CD4-positive, alpha-beta T cell treated with Interleukin-21 for 1 hour (primary cell): ENCODE measurements at places on chromosomes 11 and 22.

- no peak for DNase-seq
Observed at GRCh38 chr22:26619510-26619909, 1.7 kb upstream of the CRYBB1 start.

- no peak for DNase-seq
Observed at GRCh38 chr22:20816559-20816958, 42.1 kb downstream of the PI4KA start.

- DNase-seq, result no peak
Observed at GRCh38 chr11:20221566-20221965, 61.3 kb upstream of the DBX1 start.

DNA sequence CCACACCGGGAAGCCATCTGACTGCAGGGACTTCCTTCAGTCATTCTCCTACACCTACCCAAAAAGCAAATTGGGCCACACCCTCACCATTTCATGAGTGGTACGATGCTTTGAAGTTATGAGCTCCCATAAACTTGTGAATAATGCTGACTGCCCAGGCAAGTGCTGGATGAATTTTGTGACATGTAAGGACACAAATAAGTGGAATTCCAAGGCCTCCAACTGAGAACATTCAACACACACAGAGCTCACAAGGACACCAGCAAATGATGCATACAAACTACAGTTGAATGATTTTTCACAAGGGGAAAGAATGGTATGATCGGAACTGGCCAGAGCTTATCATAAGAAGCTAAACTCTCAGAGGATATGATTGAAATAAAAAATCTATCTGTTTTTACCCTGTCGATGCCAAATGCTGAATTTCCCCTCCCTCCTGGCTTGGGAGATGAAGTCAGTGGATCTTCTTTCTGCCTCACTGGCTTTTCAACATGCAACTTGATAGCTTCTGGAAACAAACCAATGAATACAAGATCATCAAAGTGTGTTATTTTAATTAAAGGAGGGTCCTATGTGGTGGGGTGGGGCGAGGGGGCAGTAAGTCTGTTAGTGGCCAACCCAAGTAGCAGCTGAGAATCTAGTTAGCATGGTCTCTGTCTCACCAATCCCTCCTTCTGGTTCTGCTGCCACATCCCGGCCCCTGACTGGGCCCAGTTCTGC, 123.8 kb downstream of the WT1 start:
- DNase-seq, result no peak

- DNase-seq, result no peak
Observed at GRCh38 chr11:104997288-104997687, 25.7 kb downstream of the CASP5 start.

DNA sequence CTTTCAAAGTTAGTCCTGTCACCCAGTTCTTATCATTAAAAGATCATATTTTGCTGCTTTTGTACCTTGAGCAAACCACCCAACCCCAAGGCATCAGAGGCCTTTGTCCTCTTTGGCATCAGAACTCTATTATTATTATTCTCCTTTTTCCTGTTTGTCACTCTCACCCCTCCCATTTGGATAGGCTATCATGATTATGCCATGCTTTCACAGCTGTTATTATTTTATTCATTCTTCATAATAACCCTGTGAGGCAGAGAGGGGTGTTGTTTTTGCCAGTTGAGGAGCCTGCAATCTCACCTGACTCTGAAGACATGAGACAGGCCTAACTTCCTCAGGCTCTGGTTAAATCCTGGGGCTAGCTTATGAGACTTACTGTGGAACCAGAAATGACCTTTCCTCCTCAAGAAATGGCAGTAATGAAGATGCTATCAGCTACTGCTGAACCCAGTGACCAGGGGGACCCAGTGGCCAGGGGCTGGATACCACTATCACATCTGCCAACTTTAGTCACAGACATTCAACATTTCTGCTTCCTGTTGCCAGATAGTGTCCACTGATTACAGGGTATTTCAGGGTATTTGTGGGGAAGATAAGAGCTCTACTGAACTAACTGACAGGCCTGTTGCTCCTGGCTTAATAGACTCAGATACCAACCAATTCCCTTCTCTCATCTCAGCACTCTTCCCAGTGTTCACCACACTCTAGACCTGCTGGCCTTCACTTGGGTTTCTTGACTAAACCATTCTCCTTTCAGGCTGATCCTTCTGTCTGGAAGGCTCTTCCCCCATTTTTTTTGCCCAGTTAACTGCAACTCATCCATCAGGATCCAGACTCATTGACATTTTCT, 11.8 kb upstream of the SWAP70 start:
- no peak for DNase-seq

DNA sequence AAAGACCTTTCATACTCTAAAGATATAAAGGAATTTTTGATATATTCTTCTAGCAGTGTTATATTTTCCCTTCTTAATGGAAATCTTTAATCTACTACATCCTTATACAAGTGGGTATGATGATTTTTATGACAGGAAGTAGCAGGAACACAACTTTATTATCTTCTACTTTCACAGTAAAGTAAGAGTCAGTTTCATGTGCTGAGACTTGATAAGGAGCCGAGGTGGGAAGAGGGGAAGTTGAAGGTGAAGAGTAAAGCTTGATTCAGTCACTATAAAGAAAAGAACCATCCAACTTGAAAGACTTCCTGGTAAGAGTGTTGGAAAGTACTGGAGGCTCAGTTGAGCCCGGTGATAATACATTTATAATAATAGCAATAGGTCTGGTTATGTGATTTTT, 82.1 kb upstream of the PTH start:
- DNase-seq, result no peak

- no peak for DNase-seq
Observed at GRCh38 chr22:17847360-17848078, 73.2 kb upstream of the BID start.

DNA sequence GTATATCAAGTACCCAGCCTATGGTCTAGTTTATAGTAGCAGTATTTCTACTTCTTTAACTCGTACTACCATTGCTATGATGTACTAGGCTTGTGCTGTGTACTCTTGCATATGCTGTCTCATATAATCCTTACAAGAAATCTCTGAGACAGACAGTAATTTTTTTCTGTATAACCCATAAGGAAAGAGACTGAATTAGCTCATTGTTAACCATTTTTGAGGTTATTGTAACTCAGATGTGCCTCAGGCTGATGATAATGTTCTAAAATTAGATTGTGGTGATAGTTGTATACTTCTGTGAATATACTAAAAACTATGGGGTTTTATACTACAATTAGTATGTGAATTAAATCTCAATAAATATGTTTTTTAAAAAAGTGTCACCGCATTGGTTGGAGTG, 112.2 kb upstream of the RRM1 start:
- no peak for DNase-seq

GRCh38 chr11:101741061-101741460, 157.3 kb upstream of the TRPC6 start:
- no peak for DNase-seq

DNA sequence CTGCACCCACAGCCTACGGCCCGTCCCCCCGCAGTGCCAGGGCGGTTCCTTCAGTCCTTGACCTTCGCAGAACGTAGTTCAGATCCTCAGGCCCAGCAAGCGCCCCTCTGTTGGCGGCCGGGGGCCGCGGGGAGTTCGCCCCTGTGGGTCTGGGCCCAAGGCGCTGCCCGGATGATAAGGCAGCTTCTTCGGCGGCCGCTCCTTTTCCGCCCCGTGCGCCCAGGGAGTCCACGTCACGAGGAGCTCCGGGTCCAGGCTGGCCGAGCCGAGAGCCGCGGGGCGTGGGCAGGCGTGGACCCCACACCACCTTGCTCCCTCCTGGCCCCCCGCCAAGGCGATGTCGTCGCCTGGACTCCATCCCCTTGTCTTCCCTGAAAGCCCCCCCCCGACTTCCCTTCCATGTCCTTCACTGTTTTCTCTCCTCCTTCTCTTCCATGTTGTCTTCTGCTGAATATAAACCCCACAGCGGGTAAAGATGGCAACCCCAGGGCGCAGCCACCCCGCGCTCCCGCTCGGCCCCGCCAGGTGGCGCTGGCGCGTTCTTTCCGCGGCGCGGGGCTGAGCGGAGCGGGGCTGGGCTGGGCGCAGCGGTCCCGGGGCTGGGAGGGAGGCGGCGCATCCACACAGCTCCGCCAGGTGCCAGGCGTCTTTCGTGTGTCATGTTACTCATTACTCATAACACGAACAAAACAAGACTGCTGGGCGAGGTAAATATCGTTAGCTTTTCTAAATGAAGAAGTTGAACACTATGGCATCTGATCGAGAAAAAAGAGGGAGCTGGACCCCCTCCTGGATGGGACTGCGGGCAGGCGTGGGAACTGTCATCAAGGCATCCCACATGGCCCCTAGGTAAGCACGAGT, 321.0 kb downstream of the NTM start:
- DNase-seq, result no peak
